ENCODE measurements at places on chromosomes 12 and 14. TPM values are rescaled to one million over a fixed set of nuclear protein-coding genes. Genes with fewer than 3 reads are reported as not detected.

The TAS2R14 gene
- 0.68 TPM for total RNA-seq

The TAS2R7 gene
- not detected for total RNA-seq

The SBNO1 gene
- 36.6 TPM for total RNA-seq

The CLEC4D gene
- total RNA-seq = not detected

The GOLT1B gene
- 72.5 TPM for total RNA-seq

The FIGNL2 gene
- total RNA-seq = not detected

The MYH6 gene
- not detected for total RNA-seq

The CARMIL3 gene
- total RNA-seq = 0.34 TPM

The TPH2 gene
- not detected for total RNA-seq

The KRT74 gene
- not detected for total RNA-seq

The MED6 gene
- total RNA-seq = 39.7 TPM

The NOC4L gene
- total RNA-seq = 8.5 TPM

The TAS2R50 gene
- 0.34 TPM for total RNA-seq

The PRB3 gene
- not detected for total RNA-seq

The GZMB gene
- total RNA-seq = not detected

The CLEC12A gene
- total RNA-seq = not detected

The MGAT4C gene
- not detected for total RNA-seq

The SLC35F4 gene
- 0.21 TPM for total RNA-seq

The C3AR1 gene
- total RNA-seq = not detected

The KIF5A gene
- under 0.01 TPM for total RNA-seq

The TMTC1 gene
- 38.8 TPM for total RNA-seq

The PACS2 gene
- total RNA-seq = 96.2 TPM

The TAS2R42 gene
- not detected for total RNA-seq

The CPNE6 gene
- not detected for total RNA-seq

The DEGS2 gene
- total RNA-seq = 1.2 TPM

The OAS3 gene
- total RNA-seq = 16.0 TPM

The APOF gene
- total RNA-seq = not detected

The CDCA3 gene
- 0.68 TPM for total RNA-seq

The LRRK2 gene
- 0.34 TPM for total RNA-seq

The ITGA5 gene
- total RNA-seq = 159 TPM

The C12orf60 gene
- total RNA-seq = 2.7 TPM

The IL23A gene
- 0.34 TPM for total RNA-seq

The KRT72 gene
- total RNA-seq = not detected

The CNTN1 gene
- total RNA-seq = 0.21 TPM

The SLCO1C1 gene
- total RNA-seq = not detected

The BIN2 gene
- not detected for total RNA-seq
